ENCODE measurements at places on chromosomes 3 and 15. TPM values are rescaled to one million over a fixed set of nuclear protein-coding genes. Genes with fewer than 3 reads are reported as not detected.

GRCh38 chr15:22259881-22260421, 179.6 kb downstream of the OR4M2 start:
- peak overlapping the region; percentile 18 for H3K27ac ChIP-seq
- no peak for DNase-seq
- H3K4me3 ChIP-seq = no peak overlapping the region

Gene FAM162A
- 51.3 TPM for total RNA-seq

DNA sequence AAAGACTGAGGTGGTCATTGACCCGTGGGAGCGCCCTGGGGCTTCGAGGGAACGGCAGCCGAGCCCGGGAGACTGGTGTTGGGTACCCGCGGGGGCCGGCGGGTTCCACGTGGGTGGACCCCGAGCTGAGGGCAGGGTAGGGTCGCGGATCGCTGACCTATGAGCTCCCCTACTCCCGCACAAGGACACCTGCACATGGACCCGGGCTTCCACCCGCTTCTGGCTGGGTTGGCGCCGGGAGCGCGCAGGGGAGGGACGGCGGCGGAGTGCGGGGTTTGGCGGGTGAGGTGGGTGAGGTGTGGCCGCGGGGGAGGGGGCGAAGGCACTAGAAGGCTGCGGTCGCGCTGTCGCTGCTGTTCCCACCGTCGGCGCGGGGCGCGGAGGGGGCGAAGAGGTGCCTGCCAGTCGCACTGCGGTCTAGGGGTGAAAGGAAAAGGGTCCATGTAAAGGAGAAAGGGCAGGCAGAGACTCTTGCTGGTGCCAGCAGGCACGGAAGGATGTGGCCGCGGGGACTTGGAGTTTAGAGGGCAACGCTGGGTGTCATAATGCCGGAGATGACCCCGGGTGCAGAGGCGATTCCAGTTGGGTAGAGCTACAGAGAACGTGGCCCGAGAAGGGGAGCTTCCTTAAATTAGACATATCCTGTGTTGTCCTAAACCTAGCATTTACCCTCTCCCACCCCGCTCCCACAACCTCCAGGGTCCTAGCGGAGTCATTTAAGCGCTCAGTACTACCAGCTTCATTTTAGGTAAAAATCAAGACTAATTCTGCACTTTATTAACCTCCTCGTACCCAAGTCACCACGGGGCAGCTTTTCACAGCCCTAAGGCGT, 245.9 kb upstream of the TOPAZ1 start:
- peaks cover 85% of the 10 kb centered on the region for H3K27me3 ChIP-seq
- peaks cover 38% of the 10 kb centered on the region for H3K4me1 ChIP-seq
- peaks cover 5% of the 10 kb centered on the region for H3K36me3 ChIP-seq
- DNase-seq = no peak

DNA sequence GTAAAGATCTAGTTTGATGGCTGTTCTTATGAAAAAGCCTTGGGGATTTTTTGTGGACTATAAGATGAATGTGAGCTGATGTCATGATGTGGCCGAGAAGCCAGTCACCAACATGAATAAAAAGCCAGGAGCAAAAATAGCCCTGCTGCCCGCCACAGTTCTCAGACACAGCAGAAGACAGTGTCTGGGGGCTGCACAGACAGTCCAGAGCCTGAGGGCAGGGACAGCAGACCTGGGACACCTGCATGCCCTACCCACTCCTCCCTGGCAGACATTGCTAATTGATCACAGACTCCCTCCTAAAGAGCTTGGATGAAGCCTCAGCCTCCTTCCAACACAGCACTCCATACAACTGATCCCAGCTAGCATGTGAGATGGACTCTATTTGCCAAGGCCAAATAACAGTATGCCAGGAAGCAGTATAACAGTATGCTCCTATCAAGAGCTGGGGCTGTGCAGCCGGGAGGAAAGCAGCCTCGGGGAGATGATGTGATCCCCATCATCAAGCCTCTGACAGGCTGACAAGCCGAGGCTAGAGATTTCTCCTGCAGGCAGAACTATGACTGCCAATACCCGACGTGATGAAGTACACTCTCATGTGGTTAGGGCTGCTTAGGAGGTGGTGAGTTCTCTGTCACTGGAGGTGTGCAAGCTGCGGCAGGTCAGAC, 105.4 kb upstream of the RPL32 start:
- no peaks in the 10 kb centered on the region for H3K36me3 ChIP-seq
- H3K4me3 ChIP-seq = no peak overlapping the region
- H3K4me1 ChIP-seq = peaks cover 48% of the 10 kb centered on the region
- DNase-seq = no peak

GRCh38 chr15:63292771-63293170, 15.4 kb downstream of the APH1B start:
- H3K36me3 ChIP-seq = peaks cover 4% of the 10 kb centered on the region
- H3K4me1 ChIP-seq = peaks cover 9% of the 10 kb centered on the region
- no peak overlapping the region for H3K4me3 ChIP-seq
- H3K27ac ChIP-seq = no peak overlapping the region

Gene TGM5
- total RNA-seq = 1.1 TPM

GRCh38 chr3:195752066-195752465, 31.3 kb downstream of the MUC20 start:
- H3K36me3 ChIP-seq = no peaks in the 10 kb centered on the region
- no peak overlapping the region for H3K27ac ChIP-seq
- peaks cover 26% of the 10 kb centered on the region for H3K4me1 ChIP-seq

DNA sequence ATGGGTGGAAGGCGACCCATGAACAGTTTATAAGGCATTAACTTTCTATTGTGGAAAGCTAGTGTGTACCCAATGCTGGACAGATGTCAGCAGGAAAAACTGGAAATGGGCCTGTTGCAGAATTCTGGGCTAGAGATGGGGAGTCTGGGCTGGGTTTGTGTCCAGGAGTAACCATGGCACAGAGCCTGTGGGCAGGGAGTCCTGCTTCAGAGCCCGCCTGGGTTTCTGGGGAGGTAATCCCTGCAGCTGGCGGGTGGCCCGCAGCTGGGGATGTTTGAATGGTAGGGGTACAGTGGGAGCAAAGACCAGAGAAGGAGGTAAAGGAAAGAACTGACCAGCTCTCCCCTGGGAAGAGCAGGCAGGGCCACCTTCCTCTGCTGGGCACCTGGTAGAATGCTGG, 25.7 kb downstream of the ACAA1 start:
- H3K4me1 ChIP-seq = peaks cover 2% of the 10 kb centered on the region
- H3K36me3 ChIP-seq = no peaks in the 10 kb centered on the region
- no peak for DNase-seq

Gene FMN1
- total RNA-seq = not detected

DNA sequence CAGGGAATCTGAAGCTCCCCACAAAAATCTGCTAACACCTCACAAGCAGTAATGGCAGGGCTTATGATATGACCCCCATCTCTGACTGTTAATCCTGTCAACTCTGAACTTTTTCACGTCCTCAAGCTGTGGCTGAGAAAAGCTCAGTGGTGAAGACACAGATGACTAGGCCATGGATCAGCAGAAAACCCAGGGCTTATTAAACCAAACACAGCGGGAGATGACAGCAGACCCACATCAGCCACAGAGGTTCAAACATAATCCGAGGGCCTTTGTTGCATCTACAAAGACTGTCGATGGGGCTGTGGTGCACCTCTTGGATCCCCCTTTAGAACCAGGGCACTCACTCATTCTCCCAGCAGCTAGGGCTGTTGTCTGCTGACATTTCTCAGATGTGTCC, 50.4 kb downstream of the GLB1 start:
- H3K27ac ChIP-seq = peak overlapping the region; percentile 97
- H3K4me3 ChIP-seq = peak overlapping the region; percentile 15
- no peaks in the 10 kb centered on the region for H3K27me3 ChIP-seq
- peak; percentile 90 for DNase-seq
- H3K36me3 ChIP-seq = peaks cover 52% of the 10 kb centered on the region

GRCh38 chr3:141385406-141386125, 17.3 kb downstream of the ZBTB38 start:
- H3K27me3 ChIP-seq = no peaks in the 10 kb centered on the region
- DNase-seq = no peak
- H3K36me3 ChIP-seq = peaks cover 10% of the 10 kb centered on the region
- H3K4me1 ChIP-seq = peaks cover 53% of the 10 kb centered on the region
- peak overlapping the region; percentile 16 for H3K4me3 ChIP-seq

- H3K4me3 ChIP-seq = no peak overlapping the region
- H3K27me3 ChIP-seq = no peaks in the 10 kb centered on the region
- peak; percentile 11 for DNase-seq
- no peak overlapping the region for H3K27ac ChIP-seq
- H3K4me1 ChIP-seq = no peaks in the 10 kb centered on the region
- H3K36me3 ChIP-seq = no peaks in the 10 kb centered on the region
Observed at GRCh38 chr3:127260826-127261555, 26.9 kb downstream of the PRR20G start.

GRCh38 chr15:40412095-40412759, 6.6 kb downstream of the IVD start:
- peaks cover 34% of the 10 kb centered on the region for H3K36me3 ChIP-seq
- H3K27me3 ChIP-seq = no peaks in the 10 kb centered on the region
- DNase-seq = no peak
- no peak overlapping the region for H3K27ac ChIP-seq
- H3K4me3 ChIP-seq = no peak overlapping the region
- peaks cover 24% of the 10 kb centered on the region for H3K4me1 ChIP-seq

DNA sequence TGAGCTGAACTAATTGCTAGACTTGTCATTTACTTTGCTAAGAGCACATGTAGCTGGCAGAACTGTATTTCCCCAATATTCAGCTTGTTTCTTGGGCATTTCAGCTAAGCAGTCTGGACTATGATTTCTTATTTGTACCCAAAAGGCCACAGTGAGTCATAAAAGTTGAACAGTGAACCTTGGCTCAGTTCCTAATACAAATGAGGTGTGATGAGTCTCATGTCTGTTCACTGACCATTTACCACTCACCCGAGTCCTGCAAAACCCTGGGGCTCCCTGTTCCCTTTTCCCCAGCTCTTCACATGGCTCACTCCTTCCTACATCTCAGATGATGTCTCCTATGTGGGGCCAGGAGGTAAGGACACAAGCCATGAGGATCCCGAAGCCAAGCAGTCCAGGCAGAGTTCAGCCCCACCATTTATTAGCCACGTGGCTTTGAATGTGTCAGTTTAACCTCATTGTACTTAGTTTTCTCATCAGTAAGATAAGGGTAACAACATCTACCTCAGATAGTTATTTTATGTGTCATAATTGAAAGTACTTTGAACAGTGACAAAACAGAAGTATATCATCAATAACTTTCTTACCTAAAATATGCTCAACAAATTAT, 239.3 kb downstream of the IL5RA start:
- H3K36me3 ChIP-seq = no peaks in the 10 kb centered on the region
- DNase-seq = no peak
- peaks cover 13% of the 10 kb centered on the region for H3K27me3 ChIP-seq

DNA sequence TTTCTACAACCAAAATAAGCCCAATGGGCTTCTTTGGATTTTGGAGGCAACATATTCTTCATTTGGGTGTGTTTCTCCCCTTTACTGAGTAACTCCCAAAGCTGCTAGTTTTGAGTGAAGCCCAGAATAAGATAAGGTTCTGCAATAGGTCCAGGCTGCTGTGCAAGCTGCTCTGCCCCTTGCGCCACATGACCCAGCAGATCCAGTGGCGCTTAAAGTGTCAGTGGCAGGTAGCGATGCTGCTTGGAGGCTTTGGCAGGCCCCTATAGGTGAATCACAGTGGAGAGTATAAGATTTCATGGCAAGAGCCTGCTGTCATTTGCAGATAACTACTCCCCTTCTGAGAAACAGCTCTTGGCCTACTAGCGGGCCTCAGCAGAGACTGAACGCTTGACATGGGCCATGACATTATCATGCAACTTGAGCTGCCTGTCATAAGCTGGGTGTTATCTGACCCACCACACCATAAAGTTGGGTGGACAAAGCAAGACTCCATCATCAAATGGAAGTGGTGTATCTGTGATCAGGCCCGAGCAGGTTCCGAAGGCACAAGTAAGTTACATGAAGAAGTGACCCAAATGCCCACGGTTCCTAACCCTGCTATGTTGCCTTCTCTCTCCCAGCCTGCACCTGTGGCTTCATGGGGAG, 88.4 kb upstream of the OXTR start:
- H3K36me3 ChIP-seq = peaks cover 4% of the 10 kb centered on the region
- H3K4me3 ChIP-seq = no peak overlapping the region
- H3K27ac ChIP-seq = no peak overlapping the region
- H3K4me1 ChIP-seq = no peaks in the 10 kb centered on the region
- no peak for DNase-seq

DNA sequence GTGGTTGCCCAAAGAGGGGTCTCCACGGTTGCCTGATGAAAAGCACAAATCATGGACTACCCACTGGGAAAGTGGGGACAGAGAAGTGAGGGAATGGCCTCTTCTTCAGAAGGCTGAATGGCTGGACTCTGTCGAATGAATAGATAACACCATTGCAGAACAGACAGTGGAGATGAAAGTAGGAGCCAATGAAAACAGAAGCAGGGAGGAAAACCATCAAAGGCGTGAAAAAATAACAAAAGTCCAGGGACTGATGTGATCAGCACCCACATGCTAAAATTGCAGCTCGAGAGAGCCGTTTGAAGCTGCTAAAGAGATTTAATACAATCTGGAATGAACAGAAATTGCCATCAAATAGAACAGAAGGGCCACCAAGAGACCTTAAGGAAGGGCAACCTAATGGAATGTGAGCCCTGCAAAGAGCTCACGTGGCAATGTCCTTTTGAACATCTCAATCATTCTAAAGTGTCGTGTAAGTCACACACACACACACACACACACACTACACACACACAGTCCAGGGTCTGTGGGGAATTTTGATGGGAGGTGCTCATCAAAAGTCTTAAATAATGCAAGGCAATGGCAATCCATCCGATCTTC, 130.9 kb upstream of the ICE2 start:
- no peak for DNase-seq
- H3K27ac ChIP-seq = no peak overlapping the region
- H3K4me3 ChIP-seq = no peak overlapping the region
- H3K36me3 ChIP-seq = peaks cover 2% of the 10 kb centered on the region
- H3K4me1 ChIP-seq = peaks cover 21% of the 10 kb centered on the region

GRCh38 chr3:190614226-190615059, 100.6 kb downstream of the IL1RAP start:
- DNase-seq = no peak
- H3K27ac ChIP-seq = no peak overlapping the region
- peaks cover 39% of the 10 kb centered on the region for H3K36me3 ChIP-seq
- no peaks in the 10 kb centered on the region for H3K27me3 ChIP-seq
- H3K4me1 ChIP-seq = peaks cover 46% of the 10 kb centered on the region
- no peak overlapping the region for H3K4me3 ChIP-seq

DNA sequence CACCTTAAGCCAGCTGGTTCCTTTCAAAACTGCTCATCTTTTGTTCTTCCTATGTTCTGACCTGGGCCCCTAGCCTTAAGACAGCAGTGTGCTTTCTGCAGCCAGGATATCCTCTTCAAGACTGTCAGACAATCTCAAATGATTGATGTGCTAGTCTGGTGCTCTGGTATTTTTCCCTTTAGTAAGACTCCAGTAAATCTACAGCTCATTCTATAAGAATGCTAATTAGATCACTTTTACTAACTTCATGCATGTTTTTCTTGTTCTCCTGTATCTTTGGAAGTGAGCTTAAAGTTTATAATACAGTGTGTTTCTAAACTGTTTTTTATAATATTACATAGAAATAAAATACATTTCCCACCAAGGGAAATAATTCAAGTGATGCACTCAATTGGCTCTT, 220.9 kb upstream of the NANOGP8 start:
- H3K36me3 ChIP-seq = no peaks in the 10 kb centered on the region
- no peak for DNase-seq
- no peak overlapping the region for H3K27ac ChIP-seq
- H3K4me3 ChIP-seq = no peak overlapping the region
- no peaks in the 10 kb centered on the region for H3K27me3 ChIP-seq
- H3K4me1 ChIP-seq = no peaks in the 10 kb centered on the region

Gene PTX3
- total RNA-seq = not detected

Gene GOLGA6D
- total RNA-seq = not detected

- no peaks in the 10 kb centered on the region for H3K36me3 ChIP-seq
- no peaks in the 10 kb centered on the region for H3K27me3 ChIP-seq
- H3K27ac ChIP-seq = no peak overlapping the region
- H3K4me1 ChIP-seq = no peaks in the 10 kb centered on the region
Observed at GRCh38 chr15:27358751-27359434, 387.9 kb downstream of the GABRG3 start.

All from activated CD8-positive, alpha-beta memory T cell treated with anti-CD3 and anti-CD28 coated beads, Interleukin-2, amount 10 ng/mL, durations not matched to agents 7 days and 5 days (primary cell).